ENCODE measurements at places on chromosomes 7 and 10.

DNA sequence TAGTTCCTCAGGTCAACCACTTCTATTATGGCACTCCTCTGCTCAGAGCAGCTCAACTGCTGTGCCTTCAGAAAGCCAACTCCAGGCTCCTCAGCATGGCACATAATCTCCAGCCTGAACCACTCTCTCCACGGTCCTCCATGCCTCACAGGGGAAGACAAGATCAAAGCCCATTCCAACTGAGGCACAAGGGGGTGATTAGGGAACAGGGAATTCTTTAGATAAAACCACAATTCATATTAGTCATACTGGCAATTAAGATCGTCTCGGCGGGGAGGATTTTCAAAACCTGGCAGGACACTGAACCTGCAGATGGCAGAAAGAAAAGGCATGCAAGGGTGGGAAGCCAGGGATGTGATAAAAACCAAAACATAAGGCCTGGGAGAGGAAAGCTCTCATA, 361.6 kb downstream of the FGFR2 start:
- no peak for DNase-seq

- no peak for DNase-seq
Measured at GRCh38 chr7:110835218-110835617, 255.7 kb upstream of the LRRN3 start.

GRCh38 chr7:155991470-155991869, 179.2 kb upstream of the SHH start:
- DNase-seq, result no peak

GRCh38 chr10:43957267-43958070, 308.8 kb upstream of the ZNF32 start:
- no peak for DNase-seq

- DNase-seq, result peak; percentile 96
Measured at GRCh38 chr7:116782177-116782711, 80.1 kb upstream of the CAPZA2 start.

- DNase-seq, result no peak
Measured at GRCh38 chr10:43258562-43259212, 8.2 kb downstream of the RASGEF1A start.

DNA sequence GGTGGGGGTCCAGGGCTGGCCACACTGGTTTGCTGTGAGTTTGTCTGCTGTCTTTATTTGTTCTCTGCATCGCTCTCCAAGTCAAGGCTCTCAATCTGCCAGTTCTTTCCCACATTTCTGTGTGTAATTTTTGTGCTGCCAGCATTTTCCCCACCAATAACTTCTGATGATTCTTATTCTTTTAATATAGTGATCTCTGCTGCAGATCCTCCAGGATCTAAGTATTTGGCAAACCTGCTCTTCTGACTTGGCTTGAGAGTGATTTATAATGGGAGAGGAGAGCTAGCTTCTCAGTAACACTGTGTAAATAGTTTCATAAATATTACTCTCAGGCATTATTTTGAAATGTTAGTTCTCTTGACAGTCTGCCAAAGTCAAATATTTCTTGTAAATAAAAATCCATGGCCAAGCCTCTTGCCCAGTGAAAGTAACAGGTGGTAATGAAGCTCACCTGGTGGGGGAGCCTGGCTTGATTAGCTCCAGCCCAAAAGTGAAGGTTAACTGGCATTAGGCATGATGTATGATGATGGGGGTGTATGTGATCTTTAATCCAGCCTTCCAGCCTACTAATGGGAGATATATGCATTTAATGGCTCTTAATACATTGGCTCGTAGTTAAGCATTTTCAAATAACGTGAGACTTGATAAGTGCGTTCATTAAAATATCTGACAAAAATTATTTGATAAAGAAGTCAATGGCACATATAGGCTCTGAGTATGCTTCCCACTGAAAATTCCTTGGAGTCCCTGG, 1055.9 kb downstream of the KCNMA1 start:
- no peak for DNase-seq

DNA sequence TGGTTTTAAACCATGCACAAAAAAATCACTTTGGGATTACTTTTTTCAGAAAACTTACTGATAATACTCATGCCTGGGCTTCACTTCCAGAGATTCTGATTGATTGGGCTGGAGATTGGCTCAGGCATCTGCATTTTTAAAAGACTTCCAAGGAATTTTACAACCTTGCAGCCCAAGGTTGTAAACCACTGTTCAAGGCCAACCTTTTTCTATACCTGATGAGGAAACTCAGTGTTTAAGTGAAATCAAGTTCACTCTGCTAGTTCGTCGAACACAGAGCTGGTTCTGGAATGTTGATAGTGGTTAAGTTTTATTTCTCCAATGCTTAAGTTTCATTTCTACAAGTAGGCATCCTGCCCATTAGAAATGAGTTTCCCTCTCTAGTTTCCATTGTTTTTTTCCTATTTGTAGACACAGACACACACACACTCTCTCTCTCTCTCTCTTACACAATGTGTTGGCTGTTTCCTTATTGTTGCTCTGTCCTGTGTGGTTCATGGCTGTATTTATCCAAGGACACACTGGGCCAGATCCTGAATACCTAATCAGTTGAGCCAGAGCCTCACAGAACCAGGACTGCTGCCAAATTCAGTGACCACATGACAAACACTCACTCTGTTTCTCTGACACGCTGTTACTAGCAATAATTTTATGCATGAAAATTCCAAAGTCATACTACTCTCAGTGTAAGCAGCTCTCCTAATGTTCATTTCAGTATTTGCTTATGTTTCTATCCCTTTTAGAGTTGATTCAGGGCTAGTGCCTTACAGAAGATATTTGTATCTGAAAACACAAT, 3.7 kb upstream of the IFIT1B start:
- DNase-seq, result peak; percentile 85

DNA sequence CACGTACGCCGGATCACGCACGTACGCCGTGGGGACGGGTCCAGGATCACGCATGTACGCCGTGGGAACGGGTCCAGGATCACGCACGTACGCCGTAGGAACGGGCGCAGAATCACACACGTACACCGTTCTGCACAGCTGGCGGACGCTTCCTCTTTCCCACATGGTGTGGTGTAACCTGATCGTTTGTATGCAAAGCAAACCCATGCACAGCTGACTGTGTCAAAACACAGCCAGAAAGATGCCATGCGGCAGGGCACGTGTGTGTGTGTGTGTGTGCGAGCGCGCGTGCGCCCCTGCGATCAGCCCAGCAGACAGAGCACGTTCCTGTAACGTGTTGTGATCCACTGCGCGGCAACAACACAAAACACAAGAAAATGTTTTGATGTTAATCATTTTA, 573.6 kb downstream of the DNAJB6 start:
- DNase-seq, result no peak

DNA sequence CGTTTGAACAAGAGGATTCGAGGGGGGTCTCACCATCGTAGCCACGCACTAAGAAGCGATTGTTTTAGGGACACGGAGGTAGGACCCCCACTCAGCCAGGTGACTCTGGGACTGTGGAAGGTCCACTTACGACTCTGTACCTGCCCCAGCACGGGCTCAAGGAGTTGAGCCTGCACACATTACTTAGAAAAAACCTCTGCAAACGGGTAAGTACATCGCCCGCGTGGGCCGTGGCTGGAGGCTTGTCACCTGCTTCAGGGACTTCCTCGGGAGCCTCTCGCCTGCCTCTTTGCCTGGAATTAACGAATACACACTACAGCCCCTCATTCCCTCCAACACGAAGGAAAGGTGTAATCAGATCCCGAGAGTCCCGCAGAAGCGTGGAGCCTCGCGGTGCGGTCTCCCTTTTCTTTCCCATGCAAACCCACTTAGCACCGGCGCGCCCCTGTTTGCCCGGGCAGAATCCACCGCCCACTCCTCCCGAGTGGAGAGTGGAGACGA, 826 bp downstream of the PODXL start:
- DNase-seq, result no peak

DNA sequence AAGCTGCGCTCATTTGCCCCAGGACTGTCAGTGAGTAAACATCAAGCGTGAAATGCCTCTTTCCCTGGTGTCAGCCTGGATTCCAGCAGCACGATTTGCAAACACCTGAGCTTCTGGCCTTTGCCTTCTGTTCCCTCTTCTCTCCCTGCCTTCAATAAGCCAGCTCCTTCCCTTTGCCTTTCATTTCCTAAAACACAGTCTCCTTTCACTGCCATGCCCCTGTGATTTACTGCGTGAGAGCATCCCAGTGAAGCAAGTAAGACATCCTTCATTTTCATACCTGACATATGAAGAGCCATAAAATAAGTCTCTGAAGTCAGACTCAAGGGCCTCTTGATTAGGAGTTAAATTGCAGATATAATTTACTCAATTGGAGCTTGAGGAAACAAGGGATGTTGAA, 681.8 kb downstream of the TYW1 start:
- DNase-seq, result no peak

DNA sequence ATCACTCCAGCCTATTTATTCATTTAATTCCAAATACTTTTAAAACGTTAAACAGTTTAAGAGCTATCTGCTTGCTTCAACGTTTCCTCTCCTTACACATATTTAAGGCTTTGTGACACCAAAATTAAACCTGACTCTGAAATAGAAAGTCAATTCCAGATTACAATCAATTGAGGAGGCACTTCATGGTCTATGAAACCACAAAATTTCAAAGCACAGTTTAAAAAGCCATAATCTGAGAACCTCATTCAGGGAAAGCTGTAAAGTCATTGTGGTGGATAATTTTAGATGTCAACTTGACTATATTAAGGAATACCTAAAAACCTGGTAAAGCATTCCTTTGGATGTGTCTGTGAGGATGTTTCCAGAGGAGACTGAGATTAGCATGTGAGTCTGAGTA, 6.2 kb downstream of the SNX13 start:
- no peak for DNase-seq

- no peak for DNase-seq
Measured at GRCh38 chr7:150941351-150942000, 36.6 kb downstream of the KCNH2 start.

GRCh38 chr7:110698576-110698975, 392.4 kb upstream of the LRRN3 start:
- DNase-seq, result no peak

DNA sequence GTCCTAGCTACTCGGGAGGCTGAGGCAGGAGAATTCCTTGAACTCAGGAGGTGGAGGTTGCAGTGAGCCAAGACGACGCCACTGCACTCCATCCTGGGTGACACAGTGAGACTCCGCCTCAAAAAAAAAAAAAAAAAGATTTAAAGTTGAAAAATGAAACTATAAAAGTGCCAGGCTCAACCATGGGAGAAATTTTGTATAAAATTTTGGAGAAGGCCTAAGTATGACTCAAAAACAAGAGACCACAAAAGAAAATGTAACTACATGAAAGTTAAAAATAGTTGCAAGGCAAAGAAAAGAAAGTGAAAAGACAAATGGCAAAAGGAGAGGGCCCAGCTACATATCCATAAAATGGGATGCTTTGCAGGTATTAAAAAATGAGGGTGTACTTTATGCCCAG, 104.1 kb downstream of the ARHGAP22 start:
- no peak for DNase-seq

GRCh38 chr10:30056767-30057355, 2.5 kb downstream of the JCAD start:
- DNase-seq, result no peak

DNA sequence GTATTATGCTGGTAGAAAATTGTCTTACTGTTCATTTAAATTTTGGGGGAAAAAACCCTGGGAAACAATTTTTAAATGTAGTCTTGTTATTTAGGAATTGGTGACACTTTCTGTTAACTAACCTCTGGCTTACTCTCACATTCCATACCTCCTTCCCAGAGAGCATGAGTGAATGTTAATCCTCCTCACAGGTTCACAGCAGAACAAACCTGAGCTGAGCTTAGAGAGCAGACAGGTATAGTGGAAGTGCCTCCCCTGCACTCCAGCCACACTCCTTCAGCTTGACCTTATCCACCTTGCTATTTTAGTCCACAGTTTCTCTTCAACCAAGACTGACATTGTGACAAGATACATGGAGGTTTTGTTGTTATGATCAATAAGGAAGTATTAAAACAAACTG, 235.9 kb downstream of the FOXP2 start:
- no peak for DNase-seq

GRCh38 chr7:30420662-30421061, 57.9 kb downstream of the NOD1 start:
- DNase-seq, result no peak

DNA sequence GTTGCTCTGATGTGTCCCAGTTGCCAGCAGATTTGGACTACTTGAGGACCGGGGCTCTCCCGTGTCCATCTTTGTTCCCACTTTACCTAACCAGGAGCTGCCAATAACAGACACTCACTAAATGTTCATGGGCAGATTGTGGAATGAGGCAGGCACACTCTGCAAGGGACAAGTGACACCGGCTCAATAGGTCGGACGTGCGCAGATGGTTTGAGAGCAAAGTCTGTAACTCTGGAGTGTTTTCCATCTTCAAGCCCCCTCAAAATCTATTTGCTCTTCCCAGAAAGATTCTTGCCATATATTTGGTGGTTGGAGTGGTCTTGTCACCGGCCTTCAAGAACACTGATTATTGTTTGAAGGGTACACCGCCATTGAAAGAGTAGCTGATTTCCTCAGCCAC, 47.2 kb downstream of the THNSL1 start:
- no peak for DNase-seq

GRCh38 chr10:109941236-109941862, 18.0 kb upstream of the XPNPEP1 start:
- no peak for DNase-seq
